ENCODE measurements at places on chromosomes 2 and 18.

- no peak for DNase-seq
Measured at GRCh38 chr18:10440884-10441283, 13.6 kb upstream of the APCDD1 start.

DNA sequence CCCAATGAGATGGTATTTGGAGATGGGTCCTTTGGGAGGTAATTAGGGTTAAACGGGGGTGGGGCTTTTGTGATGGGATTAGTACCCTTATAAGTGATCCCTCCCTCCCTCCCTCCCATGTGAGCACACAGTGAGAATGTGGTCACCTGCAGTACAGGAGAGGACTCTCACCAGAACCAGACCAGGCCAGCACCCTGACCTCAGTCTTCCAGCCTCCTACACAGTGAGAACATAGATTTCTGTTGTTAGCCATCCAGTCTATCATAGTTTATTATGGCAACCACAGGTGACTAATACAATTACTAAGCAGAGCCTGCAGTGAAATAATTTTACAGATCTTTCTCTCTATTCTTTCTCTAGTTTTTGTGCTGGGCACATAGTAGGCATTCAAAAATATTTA lies 137.7 kb upstream of the PKDCC start:
- no peak for DNase-seq

GRCh38 chr2:112584134-112584890 lies at the start of gene CHCHD5:
CHCHD5 (plus strand) TSS chr2:112584609; CDS start chr2:112584648, 39 bp downstream.
- peak; percentile 83 for DNase-seq

DNA sequence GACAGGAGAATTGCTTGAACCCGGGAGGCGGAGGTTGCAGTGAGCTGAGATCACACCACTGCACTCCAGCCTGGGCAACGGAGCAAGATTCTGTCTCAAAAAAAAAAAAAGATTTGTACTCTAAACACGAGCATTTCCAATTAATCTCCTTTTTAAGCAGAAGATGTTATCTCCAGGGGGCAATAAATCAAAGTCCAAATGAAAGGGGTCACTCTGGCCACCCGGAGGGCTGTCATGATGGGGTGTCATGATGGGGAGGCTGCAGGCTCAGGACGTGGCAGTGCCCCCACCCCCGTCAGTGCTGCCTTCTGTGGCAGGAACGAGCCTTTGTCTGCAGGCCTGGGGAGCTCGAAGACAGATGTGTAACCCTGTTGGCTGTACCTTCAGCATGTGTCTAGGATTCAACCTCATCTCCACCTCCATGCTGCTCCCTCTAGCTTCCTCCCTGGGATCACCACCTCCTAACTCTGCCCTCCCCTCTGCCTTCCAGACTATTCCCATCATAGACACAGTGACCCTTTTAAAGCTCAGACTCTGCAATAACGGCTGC lies 76.9 kb upstream of the YWHAQ start:
- DNase-seq: no peak

DNA sequence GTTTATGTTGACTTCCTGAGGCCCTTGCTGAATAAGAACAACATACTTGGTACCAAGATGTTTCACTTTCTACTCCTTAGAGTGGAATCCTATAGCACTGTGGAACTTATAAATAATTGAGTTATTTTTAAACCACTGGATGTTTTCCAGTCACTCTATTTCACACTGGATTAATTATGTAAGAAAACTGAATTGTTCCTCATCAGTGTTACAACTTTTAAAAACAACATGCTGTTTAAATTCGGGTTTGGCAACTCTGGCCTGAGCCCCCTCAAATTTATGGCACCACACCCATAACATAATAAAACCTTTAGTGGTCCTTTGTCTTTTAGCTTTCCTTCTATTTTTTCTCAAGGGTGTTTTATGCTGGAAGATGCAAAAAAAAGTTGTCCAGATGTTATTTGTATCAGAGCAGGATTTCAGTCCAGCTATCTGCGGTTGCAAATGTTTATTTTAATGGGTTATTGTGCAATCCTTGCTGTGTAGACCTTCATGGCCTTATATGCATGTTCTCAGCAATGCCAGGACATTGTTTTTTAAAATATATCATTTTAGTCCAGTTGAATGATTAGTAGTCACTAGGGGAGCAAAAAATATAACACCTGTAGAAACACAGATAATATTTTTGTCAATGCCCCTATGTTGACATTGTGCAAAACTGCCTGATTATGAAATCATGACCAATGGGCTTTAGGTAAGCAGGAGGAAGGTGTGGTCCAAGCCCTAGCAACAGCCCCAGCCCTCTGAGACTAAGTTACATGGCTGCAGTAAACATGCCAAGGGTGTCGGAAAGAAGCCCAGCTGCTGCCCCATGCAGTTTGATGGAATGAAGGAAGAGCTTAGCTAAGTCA lies 638.0 kb upstream of the ZEB2 start:
- no peak for DNase-seq

DNA sequence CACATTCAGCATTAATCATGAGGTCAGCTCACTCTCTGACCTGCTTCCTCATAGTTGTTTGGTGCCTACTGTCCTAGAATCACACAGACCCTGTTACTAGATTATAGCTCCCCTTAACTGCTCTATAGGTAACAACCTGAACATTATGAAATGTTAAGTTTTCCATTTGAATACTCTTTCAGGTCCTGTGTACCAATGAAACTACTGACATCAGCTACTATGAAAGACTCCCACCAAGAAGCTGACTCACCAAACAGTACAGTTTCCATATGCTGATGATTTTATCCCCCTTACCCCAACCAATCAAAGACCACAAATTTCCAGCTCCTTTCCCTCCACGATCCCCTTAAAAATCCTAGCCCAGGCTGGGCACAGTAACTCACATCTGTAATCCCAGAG lies 56.3 kb downstream of the SRBD1 start:
- no peak for DNase-seq

DNA sequence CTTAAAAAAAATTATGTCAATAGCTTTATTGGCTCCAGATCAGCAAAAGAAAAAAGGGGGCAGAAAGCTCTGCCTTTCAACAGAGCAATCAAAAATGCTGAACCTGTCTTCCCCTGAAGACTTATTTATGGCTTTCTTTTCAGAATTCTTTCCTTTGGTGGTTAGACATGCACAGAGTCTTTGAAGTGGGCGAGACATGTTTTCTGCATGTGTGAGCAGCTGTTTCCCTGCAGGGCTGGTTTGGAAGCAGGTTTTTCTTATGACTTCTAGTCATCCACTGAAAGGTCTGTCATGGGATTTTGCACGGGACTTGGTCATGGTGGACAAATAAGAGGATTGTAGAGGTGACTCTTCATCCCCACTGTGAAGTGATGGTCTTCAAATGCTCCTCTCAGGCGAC lies 160.3 kb downstream of the VAPA start:
- no peak for DNase-seq

DNA sequence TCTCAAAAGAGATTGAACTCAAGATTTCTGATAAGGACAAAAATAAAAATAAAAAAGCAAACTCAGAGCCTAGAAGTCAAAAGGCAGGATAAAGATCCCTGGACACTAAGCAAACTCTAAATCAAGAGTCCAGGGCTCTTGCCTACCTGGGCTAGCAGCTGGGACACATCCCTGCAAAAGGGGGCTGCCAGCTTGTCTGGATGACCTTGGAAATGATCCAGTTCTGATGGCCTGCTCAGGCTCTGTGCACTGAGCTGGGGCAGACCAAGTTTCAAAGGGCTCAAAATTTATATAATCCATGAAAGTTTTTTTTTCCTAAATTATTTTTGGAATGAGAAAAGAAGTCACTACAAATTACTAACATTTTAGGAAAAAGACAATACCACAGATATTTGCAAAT lies 557.3 kb downstream of the CNTNAP5 start:
- no peak for DNase-seq

DNA sequence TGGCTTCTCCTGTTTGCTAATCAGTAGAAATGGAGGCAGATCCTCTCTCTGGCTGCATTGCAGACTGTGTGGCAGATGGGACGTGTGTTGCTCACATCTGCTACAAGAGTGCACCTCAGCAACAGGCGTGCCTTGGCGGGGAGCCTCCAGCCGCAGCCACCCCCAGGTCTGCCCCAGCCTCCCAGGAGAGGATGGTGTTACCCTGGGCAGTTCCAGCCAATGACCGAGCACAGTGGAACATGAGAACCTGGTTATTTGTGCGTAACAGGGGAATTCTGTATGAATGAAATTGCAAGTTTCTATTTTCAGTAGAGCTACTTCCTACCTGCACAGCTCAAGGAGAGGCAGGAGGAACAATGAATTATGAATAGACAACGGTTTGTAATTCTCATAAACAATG lies 130.6 kb upstream of the CBLN2 start:
- no peak for DNase-seq

DNA sequence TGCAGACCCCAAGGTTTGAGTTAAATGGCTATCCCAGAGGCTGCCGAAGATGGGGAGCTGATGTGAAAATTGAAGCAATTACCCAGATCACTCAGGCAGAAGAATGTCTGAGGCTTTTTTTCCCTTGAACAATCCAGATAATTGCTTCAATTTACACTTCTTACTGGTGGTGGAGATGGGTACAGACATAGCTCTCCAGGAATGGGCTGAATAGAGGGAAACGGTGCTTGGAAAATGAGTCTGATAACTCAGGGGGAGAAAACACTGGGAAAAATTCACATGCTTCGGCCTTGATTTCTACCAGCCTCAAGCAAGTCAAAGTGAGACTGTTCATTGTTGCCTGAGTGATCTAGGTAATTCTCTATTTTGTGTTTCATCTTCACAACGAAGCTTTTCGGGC lies 9.5 kb upstream of the KIF5C start:
- DNase-seq: no peak

- DNase-seq: no peak
Measured at GRCh38 chr18:44786688-44787087, 106.0 kb downstream of the SETBP1 start.

GRCh38 chr2:57696016-57696415 lies 350.6 kb upstream of the VRK2 start:
- DNase-seq: no peak

DNA sequence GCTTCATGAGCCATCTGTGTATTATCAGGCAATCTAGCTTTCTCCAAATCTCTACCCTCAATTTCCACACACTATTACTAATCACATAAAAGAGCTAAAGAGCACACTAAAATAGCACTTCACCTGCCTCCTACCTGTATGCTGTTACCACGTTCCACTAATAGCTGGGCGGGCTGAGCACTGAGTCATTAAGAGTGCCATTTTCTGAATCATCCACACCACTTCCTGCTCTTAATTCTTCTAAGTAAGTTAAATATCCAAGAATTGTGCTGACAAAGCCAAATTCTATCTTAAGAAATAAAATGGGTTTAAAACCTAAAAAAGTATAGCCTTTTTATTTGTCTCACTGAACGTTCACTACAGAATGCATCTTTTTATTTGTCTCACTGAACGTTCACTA lies 35.7 kb downstream of the NOL10 start:
- DNase-seq: peak; percentile 25

GRCh38 chr18:33577685-33578517 lies at the start of gene ASXL3:
ASXL3 (plus strand) TSS chr18:33578219; CDS start chr18:33578632, 413 bp downstream.
- DNase-seq: no peak

- DNase-seq: no peak
Measured at GRCh38 chr2:46798998-46799698, 116.5 kb downstream of the MCFD2 start.

DNA sequence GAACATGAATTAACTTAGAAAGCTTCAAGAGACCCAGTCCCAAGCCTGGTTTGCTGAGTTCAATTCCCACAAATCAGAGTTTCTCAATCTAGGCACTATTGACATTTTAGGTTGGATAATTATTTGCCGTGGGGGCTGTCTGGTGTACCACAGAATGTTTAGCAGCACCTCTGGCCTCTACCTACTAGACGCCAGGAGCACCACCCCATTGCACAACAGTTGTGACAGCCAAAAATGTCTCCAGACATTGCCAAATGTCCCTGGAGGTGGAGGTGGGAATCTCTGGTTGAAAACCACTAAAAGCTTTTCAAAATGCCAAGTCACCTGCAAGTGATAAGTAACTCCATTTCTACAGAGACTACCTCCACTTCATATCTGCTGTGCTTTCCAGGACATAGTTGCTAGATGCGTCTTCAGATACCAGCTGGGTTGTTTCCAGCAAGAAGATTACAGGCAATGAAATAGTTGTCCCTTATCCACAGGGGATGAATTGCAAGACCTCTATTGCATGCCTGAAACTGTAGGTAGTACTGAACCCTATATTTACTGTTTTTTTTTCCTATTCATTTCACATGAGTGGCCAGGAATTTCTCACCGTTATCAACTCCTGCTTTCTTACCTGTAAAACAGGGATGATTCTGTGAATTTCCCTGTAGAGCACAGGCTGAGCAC lies 554.3 kb downstream of the ZEB2 start:
- DNase-seq: no peak

DNA sequence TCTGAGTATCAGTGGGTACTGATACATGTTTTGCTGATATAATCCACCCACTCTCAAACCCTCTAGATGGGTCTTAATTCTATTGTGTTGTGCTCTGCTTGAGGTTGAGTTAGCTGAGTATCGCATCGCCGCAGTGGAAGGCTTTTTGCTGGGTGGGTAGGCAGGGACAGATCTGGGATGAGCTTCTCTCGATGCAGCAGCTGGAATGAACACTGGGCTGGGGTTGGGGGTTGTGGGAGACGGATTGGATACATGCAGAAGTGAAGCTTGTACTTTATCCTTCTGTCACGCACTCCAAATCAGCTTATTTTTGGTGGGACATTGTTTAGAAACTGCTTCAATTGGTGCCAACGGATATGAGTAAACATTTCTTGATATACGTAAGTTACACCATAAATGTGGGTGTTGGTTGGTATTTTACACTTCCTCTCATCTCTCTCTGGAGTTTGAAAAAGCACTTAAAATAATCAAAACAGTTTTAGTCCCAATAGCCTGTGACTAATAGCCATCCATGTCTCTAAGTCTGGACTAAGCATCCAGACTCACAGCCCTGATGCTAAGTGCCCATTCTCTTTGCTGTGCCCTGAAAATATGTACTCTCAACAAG lies 107.1 kb downstream of the POLE4 start:
- DNase-seq: no peak

GRCh38 chr2:10568736-10569432 lies 120.8 kb upstream of the ODC1 start:
- no peak for DNase-seq

GRCh38 chr2:241895712-241896641 lies 26.4 kb downstream of the RTP5 start:
- DNase-seq: no peak

DNA sequence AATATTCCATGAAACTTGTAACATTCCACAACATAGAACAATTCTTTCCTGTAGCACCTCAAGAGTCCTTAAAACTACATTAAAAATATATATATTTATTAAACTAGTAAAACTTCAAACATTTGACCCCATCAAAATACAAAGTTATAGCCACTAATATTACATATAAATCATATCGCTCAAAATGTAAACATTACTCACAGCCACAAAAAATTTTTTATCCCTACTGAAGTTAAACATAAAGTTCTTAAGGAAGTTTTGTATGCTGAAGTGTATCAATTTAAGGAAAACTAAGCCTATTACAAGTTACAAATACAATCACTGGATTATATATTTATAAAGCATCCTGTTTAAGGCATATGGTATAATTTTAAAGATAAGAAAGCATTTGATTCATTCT lies 80.3 kb upstream of the DNER start:
- DNase-seq: no peak

GRCh38 chr2:30365201-30365600 lies 81.8 kb upstream of the LCLAT1 start:
- no peak for DNase-seq

GRCh38 chr2:203694191-203694590 lies 12.2 kb upstream of the CD28 start:
- no peak for DNase-seq

GRCh38 chr2:189002079-189002478 lies 27.9 kb downstream of the COL3A1 start:
- DNase-seq: no peak

GRCh38 chr18:42310956-42311355 lies 355.9 kb downstream of the PIK3C3 start:
- DNase-seq: no peak
